EH (cell line): ENCODE measurements at places on chromosomes 11 and 22.

GRCh38 chr11:76763573-76764346 is 19.4 kb upstream of the TSKU start:
- peak; percentile 94 for DNase-seq

- DNase-seq = no peak
Observed at GRCh38 chr11:134889832-134890231, 477.8 kb upstream of the B3GAT1 start.

- no peak for DNase-seq
Observed at GRCh38 chr22:43550024-43550620, 138.3 kb downstream of the MPPED1 start.

- DNase-seq = no peak
Observed at GRCh38 chr22:19059481-19060278, 62.5 kb downstream of the DGCR2 start.

- no peak for DNase-seq
Observed at GRCh38 chr11:117984476-117984875, 1.7 kb upstream of the IL10RA start.

DNA sequence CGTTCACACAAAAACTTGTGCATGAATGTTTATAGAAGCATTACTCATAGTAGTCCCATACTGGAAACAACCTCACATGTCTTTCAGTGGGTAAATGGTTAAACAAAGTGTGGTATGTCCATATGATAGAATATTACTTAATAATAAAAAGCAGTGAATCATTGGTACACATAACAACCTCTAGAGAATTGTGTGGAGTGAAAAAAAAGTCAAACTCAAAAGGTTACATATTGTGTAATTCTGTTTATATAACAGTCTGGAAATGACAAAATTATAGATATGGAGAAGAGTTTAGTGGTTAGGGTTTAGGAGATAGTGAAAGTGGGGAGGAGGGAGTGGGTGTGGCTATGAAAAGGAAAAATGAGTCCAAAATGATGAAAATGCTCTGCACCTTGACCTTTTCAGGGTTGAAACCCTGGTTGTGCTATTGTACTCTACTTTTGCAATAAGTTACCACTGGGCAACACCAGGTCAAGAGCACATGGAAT is 243.4 kb upstream of the DDI1 start:
- DNase-seq = peak; percentile 49

DNA sequence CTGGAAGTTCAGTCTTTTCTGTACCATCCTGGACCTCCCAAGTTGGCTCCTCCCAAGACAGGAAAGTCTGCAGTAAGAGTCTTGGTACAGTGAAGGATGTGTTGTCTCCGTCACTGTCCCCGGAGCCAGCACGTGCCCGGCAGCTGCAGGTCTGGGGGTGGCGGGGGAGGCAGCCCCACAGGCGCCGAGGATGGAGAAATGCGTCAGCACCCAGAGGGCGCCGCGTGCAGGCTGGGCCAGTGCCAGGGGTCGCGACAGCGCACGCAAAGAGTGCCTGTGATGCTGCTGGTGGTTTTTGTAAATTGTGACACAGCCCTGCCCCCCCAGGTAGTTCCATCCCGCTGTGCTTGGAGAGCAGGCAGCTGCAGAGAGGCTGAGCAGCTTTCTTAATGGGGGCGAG is 1200.5 kb downstream of the BRD1 start:
- DNase-seq = no peak

DNA sequence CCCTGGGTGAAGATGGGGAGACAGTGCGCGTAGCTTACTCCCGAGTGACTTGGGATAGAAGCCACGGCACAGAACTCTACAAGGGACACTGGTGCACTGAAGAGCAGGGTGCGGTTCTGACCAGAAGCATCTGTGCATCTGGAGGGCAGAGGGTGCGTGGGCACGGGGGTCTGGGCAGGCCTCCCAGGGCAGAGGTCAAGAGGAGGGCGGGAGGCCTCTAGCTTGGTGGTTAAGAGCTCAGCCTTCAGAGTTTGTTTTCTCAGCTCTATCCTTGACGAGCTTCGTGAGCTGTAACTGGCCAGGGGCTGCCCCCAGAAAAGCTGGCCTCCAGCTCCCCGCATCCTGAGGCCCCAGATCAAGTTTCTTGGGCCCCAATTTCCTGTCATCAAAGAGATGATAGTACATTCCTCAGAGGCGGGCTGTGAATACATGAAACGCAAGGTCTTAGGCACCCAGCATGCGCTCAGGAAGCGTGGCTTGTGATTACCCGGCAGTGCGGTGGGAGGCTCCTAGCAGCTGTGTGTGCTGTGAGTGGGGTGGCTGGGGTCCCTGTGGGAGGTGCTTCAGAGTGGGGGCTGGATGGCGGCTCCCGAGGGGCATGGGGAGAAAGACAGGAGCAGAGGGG is 6.0 kb upstream of the BID start:
- no peak for DNase-seq

DNA sequence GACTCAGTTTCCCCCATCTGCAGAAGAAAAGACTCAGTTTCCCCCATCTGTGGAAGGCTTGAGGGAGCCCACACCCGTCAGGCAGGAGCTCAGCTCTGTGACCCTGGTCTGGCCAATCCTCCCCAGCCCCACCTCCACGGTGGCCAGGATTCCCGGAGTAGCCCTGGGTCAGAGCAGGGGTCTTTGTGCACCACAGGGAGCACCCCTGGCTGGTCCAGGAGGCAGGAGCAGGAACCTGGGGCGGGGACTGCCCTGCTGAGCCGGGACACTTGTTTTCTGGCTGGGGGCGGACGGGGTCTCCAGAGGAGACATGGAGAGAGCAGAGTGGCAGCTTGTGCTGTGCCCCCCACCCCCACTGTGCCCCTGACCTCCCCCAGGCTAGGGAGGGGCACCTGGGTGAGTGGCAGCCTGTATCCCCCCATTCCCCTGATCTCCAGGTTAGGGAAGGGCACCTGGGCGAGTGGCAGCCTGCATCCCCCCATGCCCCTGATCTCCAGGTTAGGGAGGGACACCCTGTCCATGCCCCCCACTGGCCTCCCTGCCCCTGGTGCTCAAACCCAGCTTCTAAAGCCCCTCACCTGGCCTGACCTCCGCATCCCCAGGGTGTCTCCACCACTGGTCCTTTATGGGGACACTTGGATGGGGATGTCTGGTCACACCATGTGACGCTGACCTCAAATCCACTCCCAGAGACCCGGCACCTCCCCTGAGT is 18.8 kb downstream of the IL17REL start:
- no peak for DNase-seq

DNA sequence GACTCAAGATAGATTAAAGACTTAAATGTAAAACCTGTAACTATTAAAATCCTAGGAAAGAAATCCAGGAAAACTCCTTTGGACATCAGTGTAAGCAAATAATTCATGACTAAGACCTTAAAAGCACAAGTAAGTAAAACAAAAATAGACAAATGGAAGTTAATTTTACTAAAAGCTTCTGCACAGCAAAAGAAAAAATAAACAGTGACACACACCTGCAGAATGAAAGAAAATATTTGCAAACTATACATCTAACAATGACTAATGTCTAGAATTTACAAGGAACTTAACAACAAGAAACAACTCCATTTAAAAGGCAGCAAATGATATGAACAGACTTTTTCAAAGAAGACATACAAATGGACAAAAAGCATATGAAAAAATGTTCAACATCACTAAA is 359.1 kb downstream of the LUZP2 start:
- no peak for DNase-seq

DNA sequence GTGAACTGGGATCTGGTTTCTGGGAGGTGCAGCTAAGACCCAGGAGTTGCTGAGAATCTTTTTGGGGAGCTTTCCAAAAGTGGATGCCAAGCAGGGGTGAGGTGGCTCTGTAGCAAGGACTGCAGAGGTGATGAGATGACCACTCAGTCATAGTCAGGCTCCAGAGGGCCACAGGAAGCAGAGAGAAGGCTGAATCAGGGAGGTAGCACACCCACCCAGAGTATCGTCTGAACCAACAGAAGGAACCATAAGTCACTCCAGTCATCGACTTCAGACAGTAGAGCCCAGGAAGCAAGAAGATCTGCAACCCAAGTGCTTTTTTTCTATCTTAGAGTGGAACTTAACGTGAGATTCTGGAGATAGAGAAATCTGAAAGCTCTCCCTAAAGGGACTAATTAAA is 335.7 kb upstream of the MPPED2 start:
- DNase-seq = no peak

GRCh38 chr22:25824828-25825423 is 82.9 kb downstream of the MYO18B start:
- DNase-seq = no peak

- no peak for DNase-seq
Observed at GRCh38 chr11:88495836-88496235, 158.3 kb upstream of the CTSC start.

- DNase-seq = no peak
Observed at GRCh38 chr22:24161909-24162308, 19.4 kb upstream of the SUSD2 start.

GRCh38 chr11:118437208-118438125 is 1.2 kb downstream of the KMT2A start:
- peak; percentile 52 for DNase-seq

DNA sequence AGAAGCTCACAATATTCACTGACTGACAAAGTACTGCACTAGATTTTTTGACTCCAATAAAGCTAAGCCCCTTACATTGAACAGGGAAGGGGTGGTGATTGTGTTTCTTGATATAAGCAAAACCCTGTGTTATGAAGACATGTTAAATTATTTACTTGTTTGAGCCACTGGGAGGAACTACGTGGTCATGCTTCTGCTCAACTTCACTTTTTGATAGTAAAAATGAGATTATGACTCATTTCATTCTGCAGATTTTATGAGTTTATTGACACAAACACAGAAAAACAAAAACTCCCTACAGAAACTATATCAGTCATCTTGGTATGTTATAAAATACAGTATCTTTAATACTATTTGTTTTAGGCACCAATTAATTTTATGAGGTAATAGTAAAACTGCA is 124.7 kb downstream of the CADM1 start:
- DNase-seq = no peak

- DNase-seq = no peak
Observed at GRCh38 chr11:94405062-94405833, 4.0 kb upstream of the GPR83 start.

DNA sequence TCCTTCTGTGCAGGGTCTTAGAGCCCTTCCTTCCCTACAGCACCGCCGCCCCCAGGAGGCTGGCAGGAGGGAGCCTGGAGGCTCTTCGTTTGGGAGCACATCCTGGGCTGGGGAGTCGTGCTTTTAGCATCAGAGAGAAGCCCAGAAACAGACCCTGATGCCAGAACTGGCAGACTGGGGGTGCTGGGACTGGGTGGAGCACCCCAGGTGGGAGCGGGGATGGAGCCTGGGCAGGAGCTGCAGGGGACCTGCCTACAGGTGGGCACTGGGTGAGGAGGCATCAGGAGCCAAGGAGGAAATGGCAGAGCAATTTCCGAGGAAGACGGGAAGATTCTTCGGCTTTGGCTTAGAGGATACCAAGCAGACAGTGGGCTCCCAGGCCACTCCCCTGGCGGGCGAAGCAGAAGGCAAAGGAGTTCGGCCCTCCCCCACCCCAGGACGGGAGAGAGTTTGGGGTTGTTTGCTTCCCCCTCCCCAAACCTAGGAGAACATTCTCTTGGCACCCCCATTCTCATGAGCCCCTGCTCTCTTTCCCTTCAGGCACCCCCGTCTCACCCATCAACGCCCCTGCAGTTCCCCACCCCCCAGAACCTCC is 1.1 kb downstream of the SYT7 start:
- no peak for DNase-seq

DNA sequence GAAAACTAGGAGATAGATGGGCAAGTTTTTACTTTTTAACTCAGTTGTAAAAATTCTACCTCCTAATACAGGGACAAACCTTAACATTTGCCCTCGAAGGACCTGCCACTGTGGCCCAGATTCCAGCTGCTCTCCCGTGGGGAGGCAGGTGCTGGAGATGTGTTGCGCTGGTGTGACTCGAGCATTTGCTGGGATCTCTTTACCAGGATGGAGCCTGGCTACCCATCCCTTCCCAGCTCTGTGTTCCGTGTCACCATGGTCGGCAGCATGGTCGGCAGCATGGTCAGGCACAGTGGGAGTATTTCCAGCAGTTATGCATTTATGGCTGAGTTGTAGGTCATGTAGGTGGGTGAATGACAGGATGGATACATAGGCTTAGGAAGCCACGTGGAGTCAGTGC is 41.1 kb downstream of the OTOG start:
- no peak for DNase-seq

DNA sequence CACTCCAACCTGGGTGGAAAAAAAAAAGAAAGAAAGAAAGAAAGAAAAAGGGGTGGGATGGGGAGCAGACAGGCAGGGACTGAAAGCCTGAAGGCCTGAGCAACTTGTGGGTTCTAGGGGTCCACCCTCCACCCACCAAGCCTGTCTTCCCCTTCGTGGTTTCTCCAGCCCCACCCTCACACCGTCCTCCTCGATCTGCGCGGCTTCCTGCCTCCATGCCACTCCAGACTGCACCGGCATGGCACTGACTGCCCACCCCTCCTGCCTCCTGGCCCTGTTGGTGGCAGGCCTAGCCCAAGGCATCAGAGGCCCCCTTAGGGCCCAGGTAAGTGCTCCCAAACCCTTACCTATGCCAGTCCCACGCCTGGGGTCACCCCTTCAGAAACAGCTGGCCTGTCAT is at the start of gene CTSW:
Gene CTSW (plus strand): TSS at position 221 of the 400 bp plus-strand sequence. CDS start 18 bp downstream, at position 239.
- no peak for DNase-seq

- no peak for DNase-seq
Observed at GRCh38 chr11:125399945-125400344, 96.1 kb downstream of the FEZ1 start.

GRCh38 chr11:120124355-120124754 is 13.6 kb downstream of the TRIM29 start:
- DNase-seq = no peak

- no peak for DNase-seq
Observed at GRCh38 chr11:108915666-108916065, 250.8 kb downstream of the DDX10 start.

GRCh38 chr11:44112091-44112821 is 16.8 kb downstream of the EXT2 start:
- DNase-seq = peak; percentile 90

DNA sequence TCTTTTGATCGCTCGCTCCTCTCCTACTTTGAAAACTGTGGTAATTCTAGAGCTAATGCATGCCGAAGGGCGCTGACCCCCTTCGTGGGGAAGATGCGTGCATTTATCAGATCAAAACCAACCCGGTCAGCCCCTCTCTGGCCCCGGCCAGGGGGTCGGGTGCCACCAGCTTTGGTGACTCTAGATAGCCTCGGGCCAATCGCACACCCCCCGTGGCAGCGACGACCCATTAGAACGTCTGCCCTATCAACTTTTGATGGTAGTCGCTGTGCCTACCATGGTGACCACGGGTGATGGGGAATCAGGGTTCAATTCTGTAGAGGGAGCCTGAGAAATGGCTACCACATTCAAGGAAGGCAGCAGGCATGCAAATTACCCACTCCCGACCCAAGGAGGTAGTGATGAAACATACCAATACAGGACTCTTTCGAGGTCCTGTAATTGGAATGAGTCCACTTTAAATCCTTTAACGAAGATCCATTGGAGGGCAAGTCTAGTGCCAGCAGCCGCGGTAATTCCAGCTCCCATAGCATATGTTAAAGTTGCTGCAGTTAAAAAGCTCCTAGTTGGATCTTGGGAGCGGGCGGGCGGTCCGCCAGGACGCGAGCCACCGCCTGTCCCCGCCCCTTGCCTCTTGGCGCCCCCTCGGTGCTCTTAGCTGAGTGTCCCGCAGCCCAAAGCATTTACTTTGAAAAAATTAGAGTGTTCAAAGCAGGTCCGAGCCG is 3898.2 kb upstream of the OR11H1 start:
- DNase-seq = no peak

- no peak for DNase-seq
Observed at GRCh38 chr11:65546217-65546958, 11.8 kb downstream of the LTBP3 start.
